Head of caudate nucleus (tissue), 42 donors: ENCODE measurements at places on chromosomes 1 and 21.

DNA sequence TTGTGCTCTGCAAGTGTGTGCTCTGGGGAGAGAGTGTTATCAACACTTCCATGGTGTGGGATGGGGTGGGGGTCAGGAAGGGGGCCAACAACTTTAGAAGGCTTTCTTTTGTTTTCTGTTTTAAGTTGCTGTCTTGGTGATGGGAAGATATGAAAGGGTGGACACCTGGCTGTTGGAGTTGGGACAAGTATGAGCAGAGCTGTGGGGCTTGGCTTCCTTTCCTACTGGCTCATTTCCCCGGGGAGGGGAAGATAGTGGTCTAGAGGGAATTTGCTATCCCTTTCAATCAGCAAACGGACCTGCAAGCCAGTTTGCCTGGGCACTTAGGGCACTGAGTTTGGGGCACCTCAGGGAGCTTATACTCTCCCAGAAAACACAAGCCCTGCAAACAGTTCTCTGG lies 19.2 kb downstream of the IER5 start:
- DNase-seq = no peak

DNA sequence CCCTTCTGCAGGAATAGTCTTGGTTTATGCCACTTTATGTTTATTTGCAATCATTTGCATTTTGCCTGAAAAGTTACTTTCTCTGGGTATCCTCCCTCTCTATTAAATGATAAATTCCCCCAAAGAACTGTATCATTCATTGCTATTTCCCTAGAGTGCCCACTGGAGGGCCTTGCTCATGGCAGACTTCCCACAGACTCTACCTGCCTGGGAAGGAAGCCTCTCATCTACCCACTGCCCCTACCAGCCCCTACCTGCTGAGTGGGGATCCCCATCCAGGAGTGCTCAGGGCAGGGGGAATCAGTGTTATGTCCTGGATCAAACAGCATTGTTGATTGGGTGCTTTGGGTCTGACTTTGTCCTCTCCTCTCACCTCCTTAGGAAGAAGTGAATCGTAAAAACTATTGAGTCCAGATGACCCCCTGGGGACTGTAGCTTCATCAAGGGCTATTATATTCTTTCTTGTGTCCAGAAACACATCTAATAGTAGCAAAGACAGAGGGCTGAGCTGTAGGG lies 6.8 kb upstream of the LRRN2 start:
- DNase-seq = no peak

- DNase-seq = no peak
Measured at GRCh38 chr1:203839081-203839480, 22.3 kb upstream of the SNRPE start.

GRCh38 chr1:44251989-44252671 lies 38.9 kb downstream of the DMAP1 start:
- DNase-seq = no peak

DNA sequence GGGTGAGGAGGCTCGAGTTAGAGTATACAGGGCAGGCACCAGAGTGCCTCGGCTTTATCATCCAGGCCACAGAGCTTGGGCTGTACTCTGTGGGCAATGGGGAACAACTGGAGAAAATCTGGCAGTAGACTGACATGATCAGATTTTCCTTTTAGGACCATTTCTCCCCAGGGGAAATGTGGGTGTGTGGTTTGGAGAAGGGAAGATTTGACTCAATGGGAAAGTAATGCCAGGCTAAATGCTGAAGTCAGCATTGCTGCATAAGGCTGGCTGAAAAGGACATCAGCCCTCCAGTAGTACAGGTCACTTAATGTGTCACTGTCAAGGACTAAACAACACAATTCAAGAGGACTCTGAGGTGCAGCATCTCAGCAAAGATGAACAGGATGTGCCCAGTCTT lies 5.0 kb downstream of the FYB2 start:
- DNase-seq = no peak

DNA sequence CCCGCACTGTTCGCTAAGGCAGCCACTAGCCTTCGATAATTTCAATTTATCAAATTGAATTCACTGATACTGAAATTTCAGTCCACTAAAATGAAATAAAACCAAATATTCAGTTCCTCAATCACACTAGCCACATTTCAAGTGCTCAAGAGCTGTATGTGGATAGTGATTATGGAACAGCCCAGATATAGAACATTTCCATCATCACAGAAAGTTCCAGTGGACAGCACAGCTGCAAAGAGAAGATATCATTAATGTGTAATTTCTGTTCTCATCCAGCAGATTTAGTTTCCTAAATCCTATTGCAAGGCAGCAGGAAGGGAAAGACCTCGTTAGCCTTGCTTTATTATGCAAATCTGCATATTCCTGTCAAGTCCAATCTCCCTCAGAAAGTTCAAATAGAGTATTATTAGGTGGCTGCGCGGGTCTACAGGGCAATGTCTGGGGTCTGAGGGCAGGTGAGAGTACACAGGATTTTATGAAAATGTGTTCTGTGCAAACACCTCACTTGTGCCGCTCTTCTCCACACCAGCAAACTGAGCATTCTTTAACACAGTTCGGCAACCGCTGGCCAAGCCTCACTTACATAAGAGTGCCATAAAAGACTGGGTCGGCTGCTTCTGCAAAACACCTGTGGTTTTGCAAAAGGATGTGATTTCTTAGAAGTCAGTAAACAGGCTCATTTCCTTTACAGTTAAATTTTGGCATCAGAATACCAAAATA lies 22.4 kb downstream of the CAPZB start:
- DNase-seq = no peak
